ENCODE measurements at places on chromosomes 1 and 21.

- DNase-seq, result no peak
Measured at GRCh38 chr1:6703016-6703415, 1.4 kb upstream of the DNAJC11 start.

- no peak for DNase-seq
Measured at GRCh38 chr1:62271948-62272728, 47.1 kb downstream of the KANK4 start.

DNA sequence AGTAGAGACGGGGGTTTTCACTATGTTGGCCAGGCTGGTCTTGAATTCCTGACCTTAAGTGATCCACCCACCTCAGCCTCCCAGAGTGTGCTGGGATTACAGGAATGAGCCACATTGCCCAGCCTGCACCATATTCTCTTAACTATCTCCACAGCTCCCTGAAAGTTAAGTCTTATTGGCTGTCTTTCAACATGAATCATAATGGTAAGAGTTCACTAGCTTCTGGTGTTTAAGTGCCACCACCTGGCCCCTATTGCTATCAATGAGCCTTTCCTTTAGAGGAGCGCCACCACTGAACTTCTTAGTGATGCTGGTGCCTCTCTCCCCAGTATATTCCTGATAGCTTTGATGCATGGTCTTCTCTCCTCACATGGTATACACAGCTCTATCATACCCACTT lies 15.7 kb downstream of the ZFYVE9 start:
- DNase-seq, result no peak

DNA sequence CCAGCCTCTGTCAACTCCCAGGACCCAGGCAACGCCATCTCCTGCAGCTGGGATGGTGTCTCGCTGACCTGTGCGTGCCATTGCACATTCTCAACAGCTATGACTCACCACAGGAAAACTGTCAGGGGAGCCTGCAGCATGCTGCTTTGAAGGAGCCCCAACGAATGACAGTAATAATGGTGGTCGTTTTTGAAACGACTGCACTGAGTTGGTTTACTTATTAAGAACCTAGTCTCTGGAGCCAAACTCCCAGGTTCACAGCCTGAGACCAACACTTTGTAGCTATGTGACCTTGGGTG lies 21.6 kb downstream of the TCEA3 start:
- no peak for DNase-seq

DNA sequence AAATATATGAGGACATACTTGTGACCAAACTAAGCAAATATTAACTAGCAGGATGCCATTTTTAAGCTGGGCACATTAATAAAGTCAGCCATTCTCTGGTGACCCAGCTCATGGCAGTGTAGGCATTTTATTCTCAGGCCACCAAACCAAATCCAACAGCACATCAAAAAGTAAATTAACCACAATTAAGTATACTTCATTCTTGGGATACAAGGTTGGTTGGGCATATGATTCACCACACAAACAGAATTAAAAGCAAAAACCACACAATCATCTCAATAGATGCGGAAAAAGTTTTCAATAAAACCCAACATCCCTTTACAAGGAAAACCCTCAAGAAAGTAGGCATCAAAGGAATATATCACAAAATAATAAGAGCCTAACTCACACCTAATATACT lies 101.3 kb downstream of the FAF1 start:
- no peak for DNase-seq
